Stimulated activated CD8-positive, alpha-beta memory T cell treated with anti-CD3 and anti-CD28 coated beads, Interleukin-7, amount 100 ng/mL, for 48 hours (primary cell): ENCODE measurements at places on chromosomes 11 and 22.

DNA sequence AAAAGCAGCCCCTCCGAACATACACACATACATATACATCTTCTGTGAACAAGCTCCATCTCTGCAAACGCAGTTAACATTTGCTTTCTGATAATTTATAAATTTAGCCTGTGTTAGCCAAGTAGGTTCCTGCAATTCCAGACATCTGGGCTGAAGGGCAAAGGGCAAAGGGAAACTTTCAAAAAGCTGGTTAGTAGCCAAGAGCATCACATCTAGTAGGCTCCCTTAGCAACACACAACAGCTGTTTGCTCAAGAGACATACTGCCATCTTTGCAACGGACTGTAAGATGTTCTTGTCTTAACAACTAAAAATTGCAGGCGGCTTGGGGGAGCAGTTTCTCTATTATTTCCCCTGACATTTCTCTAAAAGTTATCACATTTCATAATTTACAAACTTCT, 134.9 kb downstream of the RBFOX2 start:
- DNase-seq = no peak

DNA sequence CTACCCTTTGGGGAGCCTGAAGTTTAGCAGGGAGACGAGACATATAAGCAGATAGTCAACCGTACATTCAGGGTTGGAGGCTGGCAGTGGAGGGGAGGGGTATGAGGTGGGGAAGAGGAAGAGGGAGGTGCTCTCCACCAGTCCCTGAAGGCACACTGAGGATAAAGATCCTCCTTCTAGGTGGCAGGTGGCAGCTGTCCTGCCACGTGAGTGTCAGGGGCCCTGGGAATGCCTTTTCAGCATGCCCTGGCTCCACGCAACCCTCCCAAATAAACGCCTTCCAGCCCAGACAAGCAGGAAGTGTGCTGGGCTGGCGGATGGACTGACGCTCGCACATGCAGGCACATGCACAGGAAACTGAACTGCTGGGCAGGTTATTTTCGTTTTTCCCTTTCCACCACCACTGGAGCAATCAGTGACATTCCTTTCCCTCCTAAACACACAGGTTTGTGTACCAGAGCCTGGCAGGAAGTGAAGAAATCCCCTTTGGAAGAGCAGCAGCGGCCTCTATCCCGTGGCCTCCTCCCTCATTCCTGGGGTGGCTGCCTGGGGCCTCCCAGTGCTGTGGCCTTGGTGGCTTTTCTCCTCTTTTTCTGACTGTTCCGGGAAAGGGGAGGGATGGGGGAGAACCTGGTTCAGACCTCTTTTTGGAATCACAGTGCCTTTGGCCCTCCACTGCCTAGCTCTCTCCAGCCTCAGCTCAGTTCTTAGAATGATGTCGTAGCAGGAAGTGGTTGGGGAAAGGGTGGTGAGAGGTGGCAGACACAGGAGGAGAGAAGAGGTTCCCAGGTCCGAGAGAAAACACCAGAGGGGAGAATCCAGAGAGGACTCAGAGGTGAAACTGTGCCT, 157.0 kb upstream of the TIMP3 start:
- DNase-seq = no peak

- DNase-seq = no peak
Measured at GRCh38 chr11:76201056-76201455, 5.2 kb downstream of the WNT11 start.

- no peak for DNase-seq
Measured at GRCh38 chr11:74677131-74677530, 54.1 kb downstream of the CHRDL2 start.

- DNase-seq = no peak
Measured at GRCh38 chr11:488062-488461, 19.0 kb downstream of the RNH1 start.

GRCh38 chr11:128879817-128880216, 11.3 kb upstream of the KCNJ5 start:
- DNase-seq = no peak

- DNase-seq = no peak
Measured at GRCh38 chr11:114243461-114244372, 52.5 kb upstream of the NNMT start.

GRCh38 chr22:20982563-20982882, 426 bp downstream of the LZTR1 start:
- no peak for DNase-seq

DNA sequence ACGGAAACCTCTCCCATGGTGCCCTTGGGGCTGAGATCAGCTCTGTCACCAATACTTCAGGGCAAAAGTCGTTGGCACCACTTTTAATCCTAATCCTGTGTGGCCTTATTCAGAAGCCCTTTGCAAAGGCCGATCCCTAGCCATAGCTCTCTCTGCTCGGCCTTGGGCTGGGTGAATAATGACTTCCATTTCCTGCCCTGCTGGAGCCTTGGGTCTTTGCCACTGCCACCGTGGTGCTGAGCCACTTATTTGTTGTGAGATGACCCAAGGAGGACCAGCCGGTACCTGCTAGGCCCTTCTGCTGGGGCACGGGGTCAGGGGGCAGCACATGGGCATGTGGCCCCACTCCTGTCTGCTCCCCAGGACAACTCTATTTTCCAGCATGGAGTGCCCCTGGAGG, 188.2 kb downstream of the ST3GAL4 start:
- DNase-seq = no peak

GRCh38 chr11:43542750-43543712, 137.5 kb upstream of the HSD17B12 start:
- DNase-seq = no peak

DNA sequence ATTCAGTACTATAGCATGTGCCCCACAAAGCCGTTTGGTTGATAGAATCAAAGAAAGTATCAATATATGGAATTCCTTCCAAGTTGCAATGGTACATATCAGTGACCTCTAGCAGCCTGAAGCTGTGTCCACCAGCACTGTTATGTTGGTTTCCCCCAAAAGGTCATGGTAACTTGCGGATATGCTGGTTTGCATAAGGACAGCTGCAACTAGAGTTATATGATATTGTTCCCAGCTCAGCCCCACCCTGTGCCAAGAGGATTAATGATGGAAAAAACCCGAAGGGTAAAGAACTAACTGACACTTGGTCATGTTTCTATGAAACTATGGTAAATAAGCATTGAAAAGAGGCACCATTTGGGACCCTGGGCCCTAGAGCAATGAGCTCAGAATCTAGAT, 93.5 kb downstream of the PDHX start:
- no peak for DNase-seq

GRCh38 chr11:130055617-130056016, 14.1 kb upstream of the APLP2 start:
- DNase-seq = no peak

GRCh38 chr11:122727101-122727929, 71.8 kb downstream of the UBASH3B start:
- DNase-seq = no peak

- no peak for DNase-seq
Measured at GRCh38 chr11:116507016-116507415, 265.8 kb downstream of the BUD13 start.

- no peak for DNase-seq
Measured at GRCh38 chr11:134677891-134678551, 266.0 kb upstream of the B3GAT1 start.

DNA sequence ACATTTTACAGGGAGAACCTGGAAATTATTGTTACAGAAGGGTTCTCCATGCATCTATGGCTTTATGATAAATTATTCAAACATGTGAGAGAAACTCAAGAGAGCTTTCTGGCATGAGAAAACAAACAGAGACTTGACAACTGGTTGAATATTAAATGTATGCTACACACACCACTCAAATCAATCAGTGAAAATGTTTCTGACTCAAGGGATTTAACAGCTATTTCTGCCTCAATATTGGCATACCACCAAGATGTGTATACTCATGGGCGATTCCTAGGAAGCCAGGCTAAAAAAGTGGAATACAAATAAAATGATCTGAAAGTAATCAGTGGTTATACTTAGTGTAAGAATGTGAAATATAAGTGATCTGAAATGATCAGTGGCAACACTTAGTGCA, 15.8 kb upstream of the OR51T1 start:
- DNase-seq = no peak

DNA sequence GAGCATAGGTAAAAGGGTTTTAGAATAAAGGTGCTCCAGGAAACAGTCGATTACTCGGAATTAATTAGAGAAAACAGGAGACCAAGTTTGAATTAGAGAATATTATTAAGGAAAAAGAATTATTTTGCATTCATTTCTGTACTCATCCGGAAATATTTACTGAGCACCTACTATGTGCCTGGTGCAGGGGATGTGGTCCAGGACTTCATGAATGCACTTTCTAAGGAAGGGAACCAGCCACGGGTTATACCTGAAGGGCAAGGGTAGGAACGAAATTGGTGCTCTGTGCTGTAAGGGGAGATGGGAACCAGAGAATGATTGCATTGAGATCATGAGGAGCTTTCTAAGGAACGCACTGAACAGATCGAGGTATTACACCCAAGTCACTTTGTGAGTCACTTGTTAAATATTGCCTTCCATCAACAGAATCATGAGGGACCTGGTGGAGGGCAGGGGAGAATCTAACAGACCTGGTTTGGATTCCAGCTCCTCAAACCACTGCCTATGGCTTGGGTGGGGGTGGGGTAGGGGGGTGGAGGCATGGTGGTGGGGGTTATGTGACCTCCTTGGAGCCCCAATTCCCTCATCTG, 40.9 kb downstream of the C11orf96 start:
- DNase-seq = no peak

- no peak for DNase-seq
Measured at GRCh38 chr11:124108156-124108555, 7.1 kb upstream of the VWA5A start.

GRCh38 chr11:86390487-86390886, 15.8 kb downstream of the CCDC81 start:
- no peak for DNase-seq

- no peak for DNase-seq
Measured at GRCh38 chr11:129323896-129324502, 51.6 kb upstream of the BARX2 start.
